T-helper 1 cell (primary cell): ENCODE measurements at places on chromosomes 2 and 18.
A peak's percentile ranks its signal among the peaks of the same experiment; 100 is the strongest.

DNA sequence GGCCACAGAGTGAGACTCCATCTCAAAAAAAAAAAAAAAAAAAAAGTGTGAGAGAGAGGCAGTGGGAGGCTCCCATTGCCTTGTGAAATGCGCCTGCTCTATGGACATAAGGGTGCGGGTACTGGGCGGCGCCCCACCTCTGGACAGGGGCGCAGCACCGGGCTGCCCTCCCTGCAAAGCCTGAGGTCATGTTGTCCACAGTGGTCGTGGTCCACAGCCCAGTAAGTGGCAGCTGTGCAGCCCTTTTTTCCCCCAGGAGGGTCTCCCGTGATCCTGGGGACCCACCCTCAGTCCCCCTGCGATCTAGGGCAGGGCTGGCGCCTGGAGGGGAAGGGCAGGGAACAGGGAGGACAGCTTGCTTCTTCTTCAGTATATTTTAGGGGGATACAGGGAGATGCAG, 37.8 kb downstream of the LPIN1 start:
- no peak for DNase-seq

DNA sequence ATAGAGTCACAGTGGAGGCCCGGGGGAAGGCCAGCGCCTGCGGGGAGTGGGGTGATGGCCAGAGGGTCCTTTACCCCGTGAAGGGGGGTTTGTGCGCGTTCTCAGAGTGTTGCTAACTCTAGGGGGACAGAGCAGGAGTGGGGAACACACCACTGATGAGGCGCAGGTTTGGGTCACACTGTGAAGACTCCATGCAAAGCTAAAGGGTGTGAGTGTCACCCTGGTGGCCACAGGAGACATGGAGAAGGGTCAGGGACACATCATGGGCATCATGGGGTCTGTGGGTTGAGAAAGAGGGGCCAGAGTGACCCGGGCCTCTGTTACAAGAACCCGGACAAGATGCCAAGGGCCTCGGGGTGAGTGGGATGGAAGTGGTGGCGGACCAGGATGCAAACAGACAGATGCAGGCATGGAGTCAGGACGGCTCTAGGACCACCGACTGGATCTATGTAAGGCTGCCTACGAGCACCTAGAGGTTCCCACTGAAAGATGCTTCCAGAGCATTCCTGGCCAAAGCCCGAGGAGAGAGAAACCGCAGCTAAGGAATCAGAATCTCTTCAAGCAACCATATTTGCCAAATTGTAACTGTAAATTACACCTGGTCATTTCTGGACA, 84.3 kb downstream of the PXDN start:
- DNase-seq, result no peak

- DNase-seq, result peak; percentile 31
Observed at GRCh38 chr2:237432484-237433092, 18.6 kb upstream of the COL6A3 start.

DNA sequence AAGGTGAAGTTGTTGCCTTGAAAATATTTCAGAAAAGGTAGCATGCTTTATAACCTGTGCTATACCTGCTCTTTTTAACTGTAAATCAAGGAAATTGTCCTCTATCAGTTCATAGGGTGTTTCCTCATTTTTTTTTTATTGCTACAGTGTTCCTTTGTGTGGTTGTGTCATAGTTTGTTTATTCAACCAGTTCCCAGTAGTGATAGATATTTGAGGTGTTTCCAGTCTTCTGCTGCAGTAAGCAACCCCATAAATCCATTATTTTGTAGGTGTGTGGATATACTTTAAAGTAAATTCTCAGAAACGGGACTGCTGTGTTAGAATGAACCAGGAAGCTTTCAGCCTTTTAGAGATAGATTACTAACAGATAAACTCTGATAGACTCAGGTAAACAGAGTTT, 39.6 kb downstream of the SEMA4F start:
- no peak for DNase-seq

DNA sequence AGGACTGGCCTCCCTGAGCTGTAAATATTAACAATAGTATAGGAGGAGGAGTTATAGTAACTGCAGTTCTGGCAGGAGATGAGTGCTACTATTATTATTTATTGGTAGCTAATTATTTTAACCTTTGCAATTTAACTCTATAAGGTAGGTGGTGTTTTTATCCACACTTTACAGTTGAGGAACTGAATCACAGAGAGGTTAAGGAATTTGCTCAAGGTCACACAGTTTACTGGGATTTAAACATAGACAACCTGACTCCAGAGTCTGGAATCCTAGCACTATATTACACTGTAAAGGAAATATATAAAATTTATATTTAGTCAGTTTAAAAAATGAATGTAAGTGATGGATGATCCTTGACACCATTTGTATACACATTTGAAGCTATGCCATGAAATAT, 2.1 kb downstream of the ERICH2 start:
- no peak for DNase-seq

GRCh38 chr2:229087843-229088516, 183.1 kb downstream of the PID1 start:
- DNase-seq, result no peak

DNA sequence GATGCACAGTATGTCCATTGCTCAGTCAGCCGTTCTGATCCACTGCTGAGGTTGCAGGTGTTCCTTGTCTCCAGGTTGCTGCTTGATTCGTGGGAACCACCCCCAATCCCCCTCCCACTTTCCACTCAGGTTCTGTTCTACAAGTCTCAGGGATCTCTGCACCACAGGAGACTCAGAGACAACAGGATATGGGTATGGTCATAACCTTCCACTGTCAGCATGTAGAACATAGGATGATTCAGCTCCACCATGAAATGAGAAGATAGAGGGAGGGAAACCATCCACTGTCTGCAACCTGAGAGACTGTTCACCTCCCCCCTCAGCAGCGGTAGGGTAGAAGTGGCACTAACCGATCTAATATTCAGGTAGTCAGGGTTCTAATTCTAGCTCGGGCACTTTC, 19.0 kb upstream of the KLF7 start:
- DNase-seq, result no peak
